Ureter (tissue), 1 donor: ENCODE measurements at places on chromosomes 5 and 9.

DNA sequence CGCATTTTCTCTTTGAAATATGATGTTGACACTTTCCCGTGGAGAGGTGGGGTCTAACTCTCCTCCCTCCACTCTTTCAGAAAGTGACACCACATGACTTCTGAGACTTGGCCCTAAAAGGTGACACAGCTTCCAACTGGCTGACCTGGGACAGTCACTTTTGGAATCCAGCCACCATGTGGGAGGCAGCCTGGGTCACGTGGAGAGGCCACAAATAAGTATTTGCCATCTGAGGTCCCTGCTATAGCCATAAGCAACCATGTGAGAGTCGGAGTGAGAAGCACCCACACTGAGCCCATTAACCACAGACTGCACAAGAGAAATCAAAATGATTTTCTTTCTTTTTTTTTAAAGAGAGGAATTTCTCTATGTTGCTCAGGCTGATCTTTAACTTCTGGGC, 4.1 kb upstream of the PHYKPL start:
- DNase-seq, result no peak

- no peak for DNase-seq
Measured at GRCh38 chr9:132591244-132591643, 8.8 kb downstream of the BARHL1 start.

GRCh38 chr5:130762031-130762430, 403.0 kb downstream of the HINT1 start:
- DNase-seq, result no peak

- DNase-seq, result no peak
Measured at GRCh38 chr5:92927291-92927778, 653.7 kb downstream of the NR2F1-AS1 start.

- no peak for DNase-seq
Measured at GRCh38 chr9:71680189-71680980, 87.9 kb downstream of the CEMIP2 start.

- DNase-seq, result no peak
Measured at GRCh38 chr9:95023217-95024003, 294.1 kb downstream of the FANCC start.

DNA sequence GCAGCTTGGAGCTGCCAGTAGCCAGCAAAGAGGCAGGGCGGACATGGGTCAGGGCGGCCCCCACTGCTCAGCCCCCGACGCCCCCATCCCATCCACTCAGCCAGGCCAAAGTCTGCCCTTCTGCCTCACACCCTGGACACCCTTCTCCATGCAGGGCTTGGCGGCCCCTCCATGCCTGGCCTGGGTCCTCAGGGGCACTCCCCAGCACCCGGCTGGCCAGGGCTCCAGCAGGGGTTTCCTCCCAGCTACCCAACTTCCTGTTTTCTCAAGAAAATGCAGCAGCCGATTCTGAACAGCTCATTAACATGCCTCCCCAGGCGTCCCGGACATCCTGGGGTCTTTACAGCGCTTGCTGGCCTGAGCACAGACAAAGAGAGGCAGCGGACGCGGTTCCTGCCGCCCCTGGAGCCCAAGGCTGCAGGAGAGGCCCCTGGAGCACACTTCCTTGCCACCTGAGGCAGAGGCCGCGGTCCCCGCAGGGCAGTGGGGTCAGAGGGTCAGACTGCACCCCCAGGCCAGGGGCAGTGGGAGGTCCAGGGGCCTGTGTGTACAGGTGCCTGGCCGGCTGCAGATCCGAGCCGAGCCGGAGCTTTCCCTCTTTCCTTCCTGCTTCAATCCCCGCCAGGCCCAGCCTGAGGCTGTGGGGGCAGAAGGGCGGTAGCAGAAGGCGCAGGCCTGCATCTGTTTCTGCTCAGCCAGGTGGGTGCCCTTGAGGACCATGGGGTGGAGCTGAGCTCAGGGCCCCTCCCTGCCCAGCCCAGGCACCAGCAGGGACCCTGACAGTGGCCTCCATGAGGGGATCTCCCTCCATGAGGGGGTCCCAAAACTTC, 18.7 kb upstream of the NRARP start:
- DNase-seq, result no peak

DNA sequence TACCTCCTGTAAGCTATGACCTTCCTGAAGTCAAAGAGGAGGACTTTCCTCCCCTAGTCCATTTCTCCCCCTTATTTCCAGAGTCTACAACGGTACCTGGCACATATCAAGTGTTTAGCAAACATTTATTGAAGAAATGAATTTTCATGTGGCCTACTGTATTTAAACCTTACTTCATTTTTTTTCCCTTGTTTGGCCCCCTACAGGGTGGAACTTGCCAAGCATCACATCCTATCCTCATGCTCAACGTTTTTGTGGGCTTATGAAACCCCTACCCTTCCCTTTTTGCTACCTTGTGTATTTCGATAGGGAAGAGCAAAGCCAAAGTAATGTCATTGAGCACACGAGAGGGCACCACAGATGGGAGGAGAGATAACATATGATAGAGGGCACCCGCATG, 1857.8 kb upstream of the WWC1 start:
- no peak for DNase-seq

- DNase-seq, result no peak
Measured at GRCh38 chr5:91164424-91164823, 218.7 kb downstream of the ARRDC3 start.

DNA sequence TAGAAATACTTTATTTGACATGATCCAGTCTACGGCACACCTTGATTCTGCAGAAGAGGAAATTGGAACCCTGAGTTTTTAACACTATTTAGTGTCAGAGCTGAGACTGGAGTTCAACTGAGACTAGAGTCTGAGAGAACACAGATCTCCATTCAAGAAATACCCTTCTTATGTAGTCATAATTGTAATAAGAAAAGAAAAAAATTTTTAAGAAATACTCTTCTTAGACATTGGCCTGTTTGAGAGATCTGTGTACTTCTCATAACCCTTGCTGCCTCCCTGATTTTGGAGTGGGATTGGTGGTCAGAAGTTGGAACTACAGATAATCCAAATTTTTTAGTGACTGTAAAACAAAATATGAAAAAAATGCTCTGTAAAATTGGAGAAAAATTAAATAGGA, 253.4 kb downstream of the ARRDC3 start:
- no peak for DNase-seq

- no peak for DNase-seq
Measured at GRCh38 chr5:59293700-59294099, 599.8 kb downstream of the PDE4D start.

DNA sequence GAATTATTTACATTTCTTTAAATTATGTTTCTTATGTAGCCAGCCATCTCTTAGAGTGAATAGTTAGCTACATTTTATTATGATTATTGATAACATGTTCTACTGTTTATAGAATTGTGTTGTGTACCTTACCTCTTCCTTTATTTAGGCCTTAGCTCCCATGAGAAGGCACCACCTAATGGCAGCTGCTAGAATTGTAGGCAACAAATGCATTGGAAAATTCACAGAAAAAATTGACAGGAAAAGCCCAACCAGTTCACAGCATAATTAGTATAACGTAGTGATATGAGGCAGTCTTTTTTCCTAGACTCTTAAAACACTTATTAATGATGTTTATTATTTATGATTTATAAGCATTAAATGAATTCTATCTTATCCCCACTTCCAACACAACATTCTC, 175.8 kb downstream of the WDR70 start:
- DNase-seq, result no peak

DNA sequence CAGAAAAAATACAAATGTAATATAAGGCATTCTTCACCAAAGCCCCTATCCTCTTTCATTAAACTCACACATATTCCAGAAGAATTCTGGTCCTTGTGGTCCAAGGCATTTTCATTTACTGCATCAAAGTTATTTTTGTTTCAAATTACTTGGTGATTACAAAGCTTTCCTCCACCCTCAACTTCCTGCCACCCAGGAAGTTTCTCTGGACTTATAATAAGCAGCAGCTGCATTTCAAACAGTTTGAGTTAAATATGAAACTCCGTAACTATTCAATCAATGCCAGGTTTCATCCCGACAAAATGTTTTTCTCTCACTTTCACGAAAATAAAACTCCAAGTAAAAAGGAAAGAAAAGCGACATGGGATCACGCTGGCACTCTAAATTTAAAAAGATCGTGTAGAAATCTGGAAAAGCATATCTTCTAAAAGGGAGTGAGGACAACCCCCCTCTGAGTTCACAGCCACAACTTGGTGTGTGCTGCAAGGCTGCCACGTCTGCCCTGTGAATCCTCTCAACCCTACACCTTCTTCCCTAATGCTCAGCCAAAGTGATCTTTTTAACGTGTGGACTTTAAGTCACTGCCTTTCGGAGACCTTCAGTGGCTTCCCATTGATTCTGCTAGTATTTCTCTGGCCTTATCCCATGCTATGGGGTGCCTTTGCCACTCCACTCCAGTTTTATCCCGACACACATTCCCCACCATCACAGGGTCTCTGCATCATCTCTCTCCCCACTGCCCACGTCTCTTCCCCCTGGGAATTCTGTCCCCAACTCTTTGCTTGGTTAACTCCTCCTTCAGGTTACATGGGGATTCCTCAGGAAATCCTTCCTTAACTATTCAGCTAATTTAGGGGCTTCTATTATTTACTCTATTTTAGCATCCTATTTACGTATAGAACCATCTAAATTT, 91.1 kb upstream of the CER1 start:
- no peak for DNase-seq

DNA sequence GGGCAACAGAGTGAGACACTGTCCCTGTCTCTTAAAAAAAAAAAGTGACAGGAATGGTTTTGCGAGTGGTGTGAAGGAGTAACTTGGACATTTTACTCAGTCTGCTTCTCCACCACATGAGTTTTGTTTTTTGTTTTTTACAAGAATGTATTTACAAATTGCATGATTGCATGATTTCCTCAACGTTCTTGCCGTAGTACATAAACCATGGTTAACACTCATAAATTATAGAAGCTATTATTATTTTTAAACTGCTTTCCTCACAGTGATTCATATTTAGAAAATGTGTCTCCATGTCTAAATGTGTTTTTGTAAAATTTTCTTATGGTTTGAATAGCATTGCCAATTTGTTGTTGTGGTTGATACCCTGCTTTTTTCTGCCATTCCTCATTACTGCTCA, 220.0 kb downstream of the GOLPH3 start:
- no peak for DNase-seq

DNA sequence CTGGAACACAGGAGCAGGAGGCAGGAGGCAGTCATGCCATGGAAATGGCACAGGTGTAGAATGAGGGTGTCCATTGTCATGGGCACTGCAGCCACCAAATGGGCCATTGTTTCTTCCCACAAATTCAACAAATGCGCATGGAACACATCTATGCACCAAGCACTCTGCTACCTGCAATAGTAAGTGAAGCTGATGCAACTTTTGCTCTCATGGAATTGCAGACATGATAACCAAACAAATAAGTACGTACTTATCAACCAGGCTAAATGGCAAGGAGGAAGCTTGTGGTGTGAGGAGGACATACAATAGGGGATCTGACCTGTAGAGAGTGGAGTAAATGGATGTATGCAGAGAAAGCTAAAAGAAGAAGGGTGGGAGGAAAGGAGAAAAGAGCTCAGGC, 116.8 kb downstream of the TRIM36 start:
- no peak for DNase-seq

- DNase-seq, result no peak
Measured at GRCh38 chr9:127088724-127089615, 33.5 kb downstream of the ANGPTL2 start.

DNA sequence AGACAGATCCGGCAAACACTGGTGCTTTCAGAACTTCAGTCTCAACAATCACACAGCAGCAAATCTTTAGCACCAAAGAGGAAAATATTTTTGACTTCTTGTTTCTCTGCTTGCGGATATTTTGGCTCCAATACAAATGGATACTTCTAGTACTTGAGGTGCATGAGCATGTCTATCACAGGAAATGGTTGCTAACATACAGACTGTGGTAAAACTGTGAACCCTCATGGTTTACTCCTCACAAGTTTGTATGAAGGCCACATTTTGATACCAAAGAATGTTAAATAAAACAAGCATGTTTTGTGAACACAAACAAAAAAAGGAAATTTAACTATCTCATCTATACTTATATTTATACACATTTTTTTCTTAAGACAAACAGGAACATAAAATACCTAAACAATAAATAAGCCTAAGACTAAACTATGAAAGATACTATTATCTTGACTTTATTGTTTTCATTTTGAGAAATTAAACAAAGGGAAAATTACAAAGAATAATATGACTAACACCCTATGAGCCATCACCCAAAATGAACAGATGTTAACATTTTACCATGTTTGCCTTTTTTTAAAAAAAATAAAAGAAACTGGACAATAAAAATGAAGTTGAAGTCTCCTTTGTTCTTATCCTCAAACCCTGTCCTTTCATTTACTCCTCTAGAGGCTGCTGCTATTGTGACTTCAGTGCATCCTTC, 135.0 kb upstream of the LHFPL2 start:
- no peak for DNase-seq

- no peak for DNase-seq
Measured at GRCh38 chr9:83511051-83511450, 27.1 kb downstream of the FRMD3 start.
